ENCODE measurements at places on chromosomes 12 and 14.

DNA sequence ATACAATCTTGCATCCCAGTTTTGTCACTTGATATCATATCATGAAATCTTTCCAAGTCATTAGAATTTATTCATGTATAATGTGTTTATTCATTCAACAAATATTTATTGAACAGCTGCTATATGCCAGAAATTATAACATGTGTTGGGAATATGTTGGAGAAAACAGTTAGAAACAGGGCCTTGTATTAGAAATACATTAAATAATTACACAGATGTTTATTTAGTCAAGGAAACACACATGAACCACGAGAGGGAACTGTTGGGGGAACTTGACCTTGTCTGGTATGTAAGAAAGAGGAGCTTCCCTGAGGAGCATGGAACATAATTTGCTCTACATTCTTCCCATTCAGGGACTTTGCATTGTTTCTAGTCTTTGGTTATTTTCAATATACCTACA lies 191.7 kb upstream of the FRMD6 start:
- no peak for DNase-seq

- no peak for DNase-seq
Measured at GRCh38 chr12:114343585-114344302, 62.2 kb downstream of the TBX5 start.

DNA sequence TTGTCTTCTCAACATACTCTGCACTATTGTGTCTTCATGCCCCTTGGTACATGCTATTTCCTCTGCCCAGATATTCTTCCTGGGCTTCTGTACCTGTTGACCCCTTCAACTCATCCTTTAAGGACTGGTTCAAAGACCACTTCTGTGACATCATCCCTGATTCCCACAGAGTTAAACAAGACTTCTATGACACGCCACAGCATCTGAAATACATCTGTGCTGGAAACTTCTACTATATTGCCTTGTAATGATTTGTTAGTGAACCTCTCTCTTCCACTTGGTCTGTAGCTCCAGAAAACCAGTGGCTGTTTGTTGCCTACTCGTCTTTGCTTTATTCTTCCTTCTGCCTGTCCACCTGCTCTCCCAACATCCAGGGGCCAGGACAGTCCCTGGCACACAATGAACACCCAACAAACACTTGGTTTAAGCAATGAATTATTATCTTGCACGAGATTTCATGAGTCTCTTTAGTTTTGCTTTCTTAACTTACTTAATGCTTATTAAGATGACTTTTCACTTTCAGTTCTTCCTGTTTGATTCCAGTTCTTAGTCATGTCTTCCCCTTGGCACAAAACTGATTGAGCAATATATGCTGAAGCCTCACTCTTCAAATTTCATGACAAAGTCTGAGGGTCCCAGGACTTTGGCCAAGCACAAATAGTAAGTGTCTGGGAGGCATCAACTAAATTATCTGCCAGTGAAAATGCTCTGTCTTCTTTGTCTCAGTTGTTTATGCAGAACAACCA lies 485.9 kb downstream of the APAF1 start:
- no peak for DNase-seq

- no peak for DNase-seq
Measured at GRCh38 chr12:3950714-3951320, 77.6 kb upstream of the PARP11 start.

- no peak for DNase-seq
Measured at GRCh38 chr14:54350203-54350602, 46.6 kb upstream of the CDKN3 start.
